ENCODE measurements at places on chromosomes 12 and 14. TPM values are rescaled to one million over a fixed set of nuclear protein-coding genes. Genes with fewer than 3 reads are reported as not detected.
A peak's percentile ranks its signal among the peaks of the same experiment; 100 is the strongest.

GRCh38 chr14:105859717-105860614 is 333.6 kb downstream of the TMEM121 start:
- DNase-seq, result peak; percentile 3

SAMD15 gene
- polyA plus RNA-seq, result 0.27 TPM

LALBA gene
- not detected for polyA plus RNA-seq

DNA sequence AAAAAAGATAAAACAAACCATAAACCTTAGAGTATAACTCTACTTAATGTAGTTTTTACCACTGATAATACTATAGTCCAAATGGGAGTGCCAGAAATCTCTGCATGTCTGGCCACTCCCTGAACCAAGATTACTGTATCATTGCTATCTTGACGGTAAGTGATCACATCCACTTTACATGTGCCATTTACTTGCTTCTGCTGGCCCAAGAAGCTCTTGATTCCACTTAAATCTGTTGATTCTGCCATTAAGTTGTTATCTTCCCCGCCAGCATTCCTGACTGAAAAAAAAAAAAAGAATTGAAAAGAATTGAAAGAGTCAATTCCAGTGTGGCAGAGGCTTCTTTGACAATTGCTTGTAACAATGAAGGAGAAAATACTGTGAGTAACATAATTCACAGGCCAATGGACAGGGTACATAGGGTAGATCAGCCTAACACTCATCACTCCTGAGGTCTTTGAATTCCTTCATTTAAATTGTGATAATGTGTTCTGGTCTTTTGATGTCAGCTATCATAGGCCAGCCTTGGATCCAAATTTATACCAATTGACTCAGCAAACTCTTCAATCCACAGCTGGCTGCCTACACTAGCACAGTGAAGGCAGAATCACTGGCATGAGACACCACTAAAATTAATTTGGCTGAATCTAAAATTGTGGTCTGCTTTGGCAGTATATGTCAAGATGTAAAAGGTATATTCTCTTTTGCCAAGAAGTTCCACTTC is 665.2 kb upstream of the FLRT2 start:
- DNase-seq, result no peak

DNA sequence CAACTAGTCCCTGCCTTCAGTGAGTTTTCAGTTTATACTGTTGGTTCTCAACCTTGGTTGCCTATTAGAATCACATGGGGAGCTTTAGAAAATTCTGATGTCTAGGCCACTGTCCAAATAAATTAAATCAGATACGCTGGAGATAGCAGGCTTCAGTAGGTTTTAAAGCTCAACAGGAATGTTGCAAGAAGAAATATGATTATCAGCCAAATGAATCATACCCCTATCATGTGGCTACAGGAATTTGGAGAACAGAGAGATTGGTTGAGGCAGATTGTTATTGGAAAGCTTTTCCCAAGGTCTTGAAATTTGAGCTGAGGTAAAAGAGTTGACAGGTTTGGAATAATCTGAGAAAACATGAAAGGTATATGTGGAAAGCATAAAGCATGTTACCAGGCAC is 125.3 kb downstream of the WIF1 start:
- no peak for DNase-seq

- no peak for DNase-seq
These were observed 3.7 kb downstream of the ACACB start for GRCh38 chr12:109120095-109120494.

DNA sequence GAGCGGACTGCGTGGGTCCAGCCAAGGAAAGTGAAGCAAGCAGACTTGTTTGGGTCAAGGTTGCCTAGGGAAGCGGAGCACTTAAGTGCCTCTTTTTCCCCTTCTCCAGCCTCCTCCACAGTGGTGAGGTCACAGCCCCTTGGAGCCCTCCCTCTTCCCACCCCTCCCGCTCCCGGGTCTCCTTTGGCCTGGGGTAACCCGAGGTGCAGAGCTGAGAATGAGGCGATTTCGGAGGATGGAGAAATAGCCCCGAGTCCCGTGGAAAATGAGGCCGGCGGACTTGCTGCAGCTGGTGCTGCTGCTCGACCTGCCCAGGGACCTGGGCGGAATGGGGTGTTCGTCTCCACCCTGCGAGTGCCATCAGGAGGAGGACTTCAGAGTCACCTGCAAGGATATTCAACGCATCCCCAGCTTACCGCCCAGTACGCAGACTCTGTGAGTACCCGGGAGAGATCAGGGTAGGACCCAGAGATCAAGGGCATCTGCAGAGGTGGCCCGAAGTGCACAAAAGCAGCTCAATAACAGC is at the start of gene TSHR:
TSS of gene TSHR (plus strand) at position 206 of the 526 bp plus-strand sequence. CDS start at position 266, 60 bp downstream.
- no peak for DNase-seq

DNA sequence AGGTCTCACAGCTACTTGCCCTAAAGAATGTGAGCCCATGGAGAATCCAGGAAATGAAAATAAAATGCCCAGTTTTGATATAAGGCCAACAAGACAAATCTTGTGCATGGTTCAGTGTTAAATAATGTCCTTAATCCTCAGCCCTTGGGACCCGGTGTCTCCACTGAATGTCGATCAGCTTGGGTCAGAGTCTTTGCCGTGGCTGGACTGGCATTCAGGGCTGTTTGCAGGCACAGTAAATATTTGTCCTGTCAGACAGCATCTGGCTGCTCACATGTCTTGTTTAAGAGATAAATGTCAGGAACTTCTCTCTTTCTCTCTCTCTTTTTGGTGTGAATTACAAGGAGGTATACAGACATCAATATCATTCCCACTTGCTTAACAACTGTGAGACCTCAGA is 452.5 kb downstream of the FUT8 start:
- DNase-seq, result no peak

DNA sequence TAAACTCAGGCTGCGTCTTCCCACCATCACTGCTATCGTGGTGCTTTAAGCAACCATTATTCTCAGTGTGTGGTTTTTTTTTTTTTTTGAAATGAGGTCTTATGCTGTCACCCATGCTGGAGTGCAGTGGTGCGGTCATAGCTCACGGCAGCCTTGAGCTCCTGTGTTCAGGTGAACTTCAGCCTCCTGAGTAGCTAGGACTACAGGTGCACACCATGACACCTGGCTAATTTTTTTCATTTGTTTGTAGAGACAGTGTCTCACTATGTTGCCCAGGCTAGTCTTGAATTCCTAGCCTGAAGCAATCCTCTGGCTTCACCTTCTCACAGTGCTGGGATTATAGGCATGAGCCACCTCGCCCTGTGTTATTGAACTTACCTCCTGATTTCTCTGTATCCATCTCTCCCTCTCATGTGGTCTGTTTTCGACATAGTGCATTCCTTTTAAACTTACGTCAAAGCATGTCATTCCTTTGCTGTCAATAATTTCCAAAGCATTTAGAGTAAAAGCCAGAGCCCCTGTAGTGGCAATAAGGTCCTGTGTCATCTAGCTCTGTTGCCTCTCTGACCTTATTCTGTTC is 255.5 kb downstream of the SNAPC1 start:
- no peak for DNase-seq

DNA sequence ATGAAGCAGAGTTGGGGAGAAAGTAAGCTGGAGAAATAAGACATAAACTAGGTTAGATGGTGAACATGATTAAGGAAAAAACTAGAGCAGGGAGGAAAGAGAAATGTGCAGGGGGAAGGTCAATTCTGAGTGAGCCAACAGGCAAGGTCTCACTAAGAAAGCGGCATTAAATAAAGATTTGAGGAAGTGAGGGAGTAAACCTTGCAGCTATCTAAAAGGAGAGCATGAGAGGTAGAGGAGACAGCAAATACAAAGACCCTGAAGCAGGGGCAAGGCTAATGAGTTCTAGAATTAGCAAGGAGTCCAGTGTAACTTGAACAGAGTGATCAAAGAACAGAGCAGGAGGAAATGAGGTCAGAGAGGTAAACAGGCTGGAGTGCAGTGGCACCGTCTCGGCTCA is 4.4 kb upstream of the SOCS2 start:
- DNase-seq, result no peak

Measured in ovary (tissue), 10 donors.